ENCODE measurements at places on chromosomes 13 and 19.
A peak's percentile ranks its signal among the peaks of the same experiment; 100 is the strongest.

DNA sequence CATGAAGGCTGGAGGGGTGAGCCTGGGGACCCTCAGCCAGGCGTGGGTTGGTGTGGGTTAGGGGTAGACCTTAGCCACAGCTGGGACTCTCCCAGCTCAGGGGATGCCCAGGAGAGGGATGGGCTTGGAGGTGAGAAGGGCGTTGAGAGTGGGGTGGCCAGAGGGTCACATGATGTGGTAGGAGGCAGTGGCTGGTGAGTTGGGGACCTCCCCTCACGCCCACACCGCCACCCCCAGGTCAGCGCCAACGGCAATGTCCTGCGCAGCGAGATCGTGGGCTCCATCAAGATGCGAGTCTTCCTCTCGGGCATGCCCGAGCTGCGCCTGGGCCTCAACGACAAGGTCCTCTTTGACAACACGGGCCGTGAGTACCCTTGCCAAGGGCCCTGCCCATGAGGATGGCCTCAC, 28.5 kb downstream of the AP1M1 start:
- no peak for DNase-seq

DNA sequence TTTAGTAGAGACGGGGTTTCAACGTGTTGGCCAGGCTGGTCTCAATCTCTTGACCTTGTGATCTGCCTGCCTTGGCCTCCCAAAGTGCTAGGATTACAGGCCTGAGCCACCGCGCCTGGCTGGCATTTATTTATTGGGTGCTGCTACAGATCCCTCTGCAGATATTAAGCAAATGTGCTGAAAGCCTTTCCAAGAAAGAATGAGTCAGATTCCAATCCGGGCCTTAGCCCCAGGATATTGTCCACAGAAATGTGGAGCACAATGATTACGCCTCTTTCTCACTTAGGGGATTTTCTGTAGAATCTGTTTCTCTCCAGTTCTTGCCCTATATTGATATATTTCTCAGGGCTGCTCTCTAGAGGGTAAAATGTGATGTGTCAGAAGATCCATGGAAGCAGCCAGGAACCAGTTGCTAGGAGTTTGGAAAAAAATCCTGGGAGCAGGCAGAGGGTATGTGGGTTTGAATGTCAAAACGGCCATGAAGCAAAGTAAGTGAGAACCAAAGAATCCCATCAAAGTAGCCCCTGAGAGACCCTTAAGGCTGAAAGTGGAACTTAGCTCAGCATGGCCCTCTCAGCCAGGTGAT, 24.8 kb upstream of the IGFL4 start:
- peak; percentile 14 for DNase-seq

- no peak for DNase-seq
Measured at GRCh38 chr19:37929355-37929923, 22.4 kb downstream of the SIPA1L3 start.

DNA sequence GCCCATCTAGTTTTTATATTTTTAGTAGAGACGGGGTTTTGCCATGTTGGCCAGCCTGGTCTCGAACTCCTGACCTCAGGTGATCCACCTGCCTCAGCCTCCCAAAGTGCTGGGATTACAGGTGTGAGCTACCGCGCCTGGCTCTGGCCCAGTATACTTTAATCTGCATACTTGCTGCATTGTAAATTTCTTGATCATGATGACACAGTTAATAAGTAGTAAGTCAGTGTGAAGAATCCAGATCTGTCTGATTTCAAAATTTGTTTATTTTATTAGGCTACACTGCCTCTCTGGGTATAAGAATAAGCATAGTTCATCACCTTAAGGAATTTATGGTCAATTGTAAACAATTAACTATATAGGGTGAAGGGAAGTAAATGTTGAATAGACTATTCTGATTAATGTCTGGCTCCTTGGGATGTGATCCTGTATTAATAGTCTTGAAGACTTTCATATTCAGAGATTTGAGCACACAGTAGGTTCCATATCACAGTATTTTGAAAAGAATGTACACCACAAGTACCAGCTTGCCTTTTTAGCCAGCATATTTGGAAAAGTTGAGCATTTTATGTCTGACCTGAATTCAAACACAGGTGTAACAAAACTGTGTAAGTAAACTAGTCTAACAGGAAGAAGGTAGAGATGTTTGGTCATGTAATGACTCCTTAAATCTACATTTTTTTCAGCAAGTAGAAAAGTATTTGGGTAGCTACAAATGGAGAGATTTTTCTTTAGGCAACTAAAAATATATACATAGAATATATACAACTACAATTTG, 7.4 kb downstream of the ARHGAP35 start:
- no peak for DNase-seq

- DNase-seq, result no peak
Measured at GRCh38 chr13:78129359-78129758, 210.7 kb upstream of the EDNRB start.

DNA sequence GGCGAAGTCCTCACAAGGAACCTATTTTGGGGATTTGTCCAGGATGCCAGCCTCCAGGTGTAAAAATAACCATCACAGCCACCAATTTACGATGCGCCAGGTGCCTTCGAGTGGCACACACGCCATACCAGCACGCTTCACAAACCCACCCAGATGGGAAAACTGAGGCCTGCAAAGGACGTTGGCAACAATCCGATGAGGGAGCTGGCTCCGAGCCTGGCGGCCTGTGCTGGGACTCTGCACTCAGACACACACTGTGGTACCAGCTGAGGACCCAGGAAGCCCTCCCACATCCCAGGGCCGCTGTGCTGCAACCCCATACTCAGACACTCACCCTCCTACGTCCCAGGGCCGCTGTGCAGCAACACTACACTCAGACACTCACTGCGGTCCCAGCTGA, 65.0 kb upstream of the C13orf46 start:
- DNase-seq, result no peak

- no peak for DNase-seq
Measured at GRCh38 chr19:19354007-19354406, 33.4 kb downstream of the MAU2 start.

- no peak for DNase-seq
Measured at GRCh38 chr19:37098570-37098969, 20.3 kb downstream of the ZNF420 start.

- DNase-seq, result no peak
Measured at GRCh38 chr19:41638641-41639081, 11.8 kb upstream of the CEACAM4 start.

- peak; percentile 37 for DNase-seq
Measured at GRCh38 chr13:29503041-29503837, 92.2 kb downstream of the SLC7A1 start.

GRCh38 chr19:18601875-18602274, 4.7 kb downstream of the CRLF1 start:
- DNase-seq, result no peak
